ENCODE measurements at places on chromosomes 3 and 15.
A peak's percentile ranks its signal among the peaks of the same experiment; 100 is the strongest.

- DNase-seq, result peak; percentile 34
Observed at GRCh38 chr3:163368168-163368567, 1710.1 kb downstream of the SI start.

DNA sequence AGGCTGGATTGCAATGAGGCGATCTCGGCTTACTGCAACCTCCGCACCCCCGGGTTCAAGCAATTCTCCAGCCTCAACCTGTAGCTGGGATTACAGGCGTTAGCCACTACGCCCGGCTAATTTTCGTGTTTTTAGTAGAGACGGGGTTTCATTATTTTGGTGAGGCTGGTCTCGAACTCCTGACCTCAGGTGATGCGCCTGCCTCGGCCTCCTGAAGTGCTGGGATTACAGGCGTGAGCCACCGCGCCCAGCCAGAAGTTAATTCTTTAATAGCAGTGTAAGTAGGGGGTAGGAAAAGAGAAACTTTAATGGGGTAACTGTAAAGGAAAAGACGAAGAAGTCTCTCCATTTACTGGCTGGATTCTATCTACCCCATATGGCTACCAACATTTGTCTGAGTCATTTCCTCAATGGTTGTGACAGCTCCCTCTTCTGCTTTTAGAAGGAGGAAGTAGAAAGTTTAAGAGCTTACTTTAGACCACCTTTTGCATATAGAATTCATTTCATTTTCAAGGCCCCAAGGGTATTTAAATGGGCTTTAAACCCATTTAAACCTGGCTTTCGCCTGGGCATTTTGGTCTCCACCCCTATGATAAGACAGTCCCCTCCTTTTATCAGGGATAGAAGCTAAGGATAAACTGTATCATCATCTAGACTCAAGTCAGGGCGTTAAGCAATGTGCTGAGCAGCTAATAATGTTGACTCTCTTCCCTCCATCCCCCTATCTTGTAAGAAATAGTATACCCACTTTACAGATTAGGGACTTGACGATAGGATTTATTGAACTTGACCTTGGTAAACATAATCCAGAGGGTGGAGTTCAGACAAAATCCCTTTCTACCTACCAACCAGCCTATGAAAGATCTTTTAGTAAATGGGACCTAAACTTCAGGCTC is 1.1 kb upstream of the CDV3 start:
- peak; percentile 58 for DNase-seq

- DNase-seq, result no peak
Observed at GRCh38 chr15:89030311-89030710, 57.9 kb upstream of the ABHD2 start.

DNA sequence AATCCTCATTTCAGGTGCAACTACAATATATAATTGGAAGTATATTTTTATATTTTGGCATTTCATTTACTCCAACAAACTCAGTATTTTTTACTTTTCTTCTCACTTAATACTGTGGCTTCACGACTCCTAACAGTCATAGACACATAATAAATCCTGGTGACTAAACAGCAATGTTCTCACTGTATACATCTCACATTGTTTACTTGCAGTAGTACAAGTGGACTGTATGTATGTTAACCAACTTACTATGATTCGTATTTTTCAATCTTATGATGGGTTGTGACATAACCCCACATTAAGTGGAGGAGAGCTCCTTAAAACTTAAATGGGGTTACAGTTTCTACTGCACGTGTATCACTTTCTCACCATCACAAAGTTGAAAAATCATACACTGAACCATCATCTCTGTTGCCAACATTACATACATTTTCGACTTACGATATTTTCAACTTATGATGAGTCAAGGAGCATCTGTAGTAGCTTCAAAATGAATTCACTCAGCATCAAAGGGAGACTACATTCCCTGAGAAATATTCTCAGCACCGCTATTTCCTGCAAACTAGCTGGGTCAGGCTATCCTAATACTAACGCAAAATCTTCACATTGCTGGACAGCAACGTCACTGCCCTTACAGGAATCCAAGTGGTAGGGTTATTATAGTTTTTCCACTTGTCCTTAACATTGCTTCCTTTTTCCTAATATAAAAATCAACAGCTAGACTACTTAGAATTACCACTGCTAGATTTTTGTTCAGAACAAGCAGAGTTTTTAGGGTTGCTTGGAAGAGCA is 7.3 kb downstream of the ADAM10 start:
- DNase-seq, result peak; percentile 86

GRCh38 chr15:27070841-27071240 is 99.9 kb downstream of the GABRG3 start:
- DNase-seq, result no peak

DNA sequence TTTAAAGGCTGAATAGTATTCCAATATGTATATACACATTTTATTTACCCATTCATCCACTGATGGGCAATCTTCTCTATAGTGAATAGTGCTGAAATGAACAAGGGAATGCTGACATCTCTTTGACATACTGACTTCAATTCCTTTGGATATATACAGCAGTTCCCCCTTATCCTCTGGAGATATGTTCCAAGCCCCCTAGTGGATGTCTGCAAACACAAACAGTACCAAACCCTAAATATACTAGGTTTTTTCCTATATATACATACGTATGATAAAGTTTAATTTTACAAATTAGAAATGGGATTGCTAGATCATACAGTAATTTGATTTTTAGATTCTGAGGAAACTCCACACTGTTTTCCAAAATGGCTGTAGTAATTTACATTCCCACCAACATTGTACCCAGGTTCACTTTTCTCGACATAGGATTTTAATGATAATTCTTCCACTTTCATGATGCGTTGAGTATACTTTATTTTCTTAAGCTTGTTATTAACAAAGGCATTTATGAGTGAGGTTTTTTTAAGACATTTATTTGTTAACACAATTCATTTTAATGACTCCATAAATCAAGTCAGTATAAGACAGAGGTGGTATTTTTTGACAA is 38.2 kb downstream of the VPS13C start:
- peak; percentile 3 for DNase-seq

- DNase-seq, result no peak
Observed at GRCh38 chr3:105915524-105915923, 46.7 kb upstream of the CBLB start.

DNA sequence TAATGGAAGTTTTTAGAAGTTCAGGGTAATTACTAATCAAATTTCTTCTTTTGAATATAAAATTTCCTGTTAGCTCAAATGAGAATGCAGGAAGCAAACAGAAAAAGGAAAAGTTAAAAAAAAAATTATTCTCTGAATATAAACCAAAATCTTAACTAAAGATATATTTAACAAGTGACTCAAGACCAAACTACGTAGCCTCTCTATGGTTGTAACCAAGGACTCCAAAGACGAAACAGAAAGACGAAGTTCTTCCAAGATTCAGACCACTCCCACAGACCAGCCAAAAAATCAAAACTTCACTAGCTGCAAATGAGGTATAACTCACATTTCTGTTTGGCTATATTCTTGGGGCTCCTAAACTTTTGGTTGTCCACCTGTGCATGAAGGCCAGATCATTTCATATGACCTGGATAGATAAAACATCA is 846.5 kb upstream of the ALCAM start:
- no peak for DNase-seq

GRCh38 chr3:61674596-61674995 is 113.2 kb downstream of the PTPRG start:
- no peak for DNase-seq

GRCh38 chr3:120196812-120197211 is 88.2 kb downstream of the GPR156 start:
- no peak for DNase-seq

DNA sequence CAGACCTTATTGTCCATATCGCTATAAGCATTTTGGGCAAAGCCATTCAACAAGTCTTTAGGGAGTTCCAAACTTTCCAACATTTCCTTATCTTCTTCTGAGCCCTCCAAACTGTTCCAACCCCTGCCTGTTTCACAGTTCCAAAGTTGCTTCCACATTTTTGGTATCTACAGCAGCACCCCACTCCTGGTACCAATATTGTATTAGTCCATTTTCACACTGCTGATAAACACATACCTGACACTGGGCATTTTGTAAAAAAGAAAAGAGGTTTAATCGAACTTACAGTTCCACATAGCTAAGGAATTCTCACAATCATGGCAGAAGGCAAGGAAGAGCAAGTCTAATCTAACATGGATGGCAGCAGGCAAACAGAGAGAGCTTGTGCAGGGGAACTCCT is 834.1 kb upstream of the GBE1 start:
- DNase-seq, result no peak

DNA sequence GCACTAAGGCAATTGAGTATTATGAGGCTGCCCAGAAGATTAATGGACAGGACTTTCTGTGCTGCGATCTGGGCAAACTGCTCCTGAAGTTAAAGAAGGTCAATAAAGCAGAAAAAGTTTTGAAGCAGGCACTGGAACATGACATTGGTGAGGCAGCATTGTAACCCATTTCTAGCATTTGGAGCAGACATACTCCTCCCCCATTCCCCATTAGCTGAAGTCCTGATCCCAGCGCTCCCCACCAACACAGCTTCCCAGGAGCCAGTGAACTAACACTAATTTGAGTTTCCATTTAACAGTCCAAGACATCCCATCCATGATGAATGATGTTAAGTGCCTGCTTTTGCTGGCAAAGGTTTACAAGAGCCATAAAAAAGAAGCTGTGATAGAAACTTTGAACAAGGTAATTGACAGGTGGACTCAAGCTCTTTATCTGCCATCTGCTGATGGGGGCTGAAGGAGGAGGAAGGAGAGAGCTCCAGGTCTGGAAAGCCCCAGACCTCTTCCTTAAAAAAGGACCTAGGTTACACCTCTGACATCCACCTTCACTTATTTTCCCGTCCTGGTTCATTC is 22.6 kb downstream of the CSRNP1 start:
- DNase-seq, result no peak

GRCh38 chr3:69411346-69411745 is 25.5 kb upstream of the FRMD4B start:
- peak; percentile 87 for DNase-seq

- DNase-seq, result no peak
Observed at GRCh38 chr3:10665592-10665991, 150.4 kb upstream of the SLC6A11 start.

DNA sequence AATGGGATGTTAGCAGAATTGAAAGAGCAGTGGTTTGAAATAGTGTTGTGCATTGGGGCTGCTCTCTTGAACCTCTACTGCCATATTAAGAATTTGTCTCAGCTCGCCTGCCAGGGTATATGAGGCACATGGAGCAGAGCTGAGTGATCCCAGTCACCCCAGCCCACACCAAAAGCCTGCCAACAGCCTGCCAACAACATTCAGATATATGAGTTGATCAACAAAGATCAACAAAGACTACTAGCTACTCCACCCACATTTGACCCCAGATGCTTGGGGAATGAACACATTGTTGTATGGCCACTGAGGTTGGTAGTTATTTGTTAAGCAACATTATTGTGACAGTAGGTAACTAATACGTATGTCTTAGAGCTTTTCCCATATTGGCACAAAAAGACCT is 570.9 kb upstream of the IL12A start:
- no peak for DNase-seq

- DNase-seq, result no peak
Observed at GRCh38 chr3:53255423-53255774, 423 bp downstream of the TKT start.

DNA sequence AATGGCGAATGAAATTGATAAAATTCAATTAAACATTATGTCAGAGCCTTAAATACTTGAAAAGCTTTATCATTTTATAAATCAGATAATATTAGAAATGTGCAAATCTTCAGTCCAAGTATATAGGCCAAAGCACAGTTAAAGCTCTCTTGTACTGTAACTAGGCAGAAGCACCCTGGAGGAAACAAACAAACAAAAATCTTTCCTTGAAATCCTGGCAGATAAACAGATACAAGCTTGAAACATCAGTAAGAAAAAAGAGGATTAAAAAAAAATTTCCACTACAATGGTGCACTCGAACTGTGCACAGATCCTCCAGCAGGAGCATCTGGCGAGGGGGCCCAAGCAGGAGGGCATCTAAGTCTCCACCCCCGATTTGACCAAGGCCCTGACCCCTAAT is 166.6 kb downstream of the PLD1 start:
- DNase-seq, result no peak

DNA sequence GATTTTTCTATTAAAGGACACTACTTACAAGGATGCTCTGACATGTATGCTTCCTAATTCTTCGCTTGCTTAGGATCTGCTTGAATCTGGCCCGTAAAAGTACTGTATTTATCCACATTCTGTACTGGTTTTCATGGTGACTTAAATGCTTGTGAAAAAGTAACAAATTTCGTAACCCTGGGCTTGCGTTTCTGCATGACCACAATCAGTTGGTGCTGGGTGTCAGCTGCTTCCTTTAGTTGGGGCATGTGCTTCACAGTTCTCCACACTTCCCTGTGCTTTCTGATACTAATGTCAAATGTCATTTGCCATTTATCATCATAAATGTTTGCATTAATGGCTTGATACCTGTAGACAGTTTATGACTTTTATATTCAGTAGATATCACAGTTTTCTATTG is 218.4 kb upstream of the MLF1 start:
- DNase-seq, result no peak

- peak; percentile 98 for DNase-seq
Observed at GRCh38 chr3:189937302-189938127, 183.2 kb downstream of the P3H2 start.

GRCh38 chr15:91228890-91229289 is 128.8 kb downstream of the SV2B start:
- DNase-seq, result no peak

- DNase-seq, result peak; percentile 71
Observed at GRCh38 chr3:156643729-156644389, 30.5 kb upstream of the TIPARP start.

- no peak for DNase-seq
Observed at GRCh38 chr15:64690578-64691296, 84.7 kb downstream of the RBPMS2 start.

DNA sequence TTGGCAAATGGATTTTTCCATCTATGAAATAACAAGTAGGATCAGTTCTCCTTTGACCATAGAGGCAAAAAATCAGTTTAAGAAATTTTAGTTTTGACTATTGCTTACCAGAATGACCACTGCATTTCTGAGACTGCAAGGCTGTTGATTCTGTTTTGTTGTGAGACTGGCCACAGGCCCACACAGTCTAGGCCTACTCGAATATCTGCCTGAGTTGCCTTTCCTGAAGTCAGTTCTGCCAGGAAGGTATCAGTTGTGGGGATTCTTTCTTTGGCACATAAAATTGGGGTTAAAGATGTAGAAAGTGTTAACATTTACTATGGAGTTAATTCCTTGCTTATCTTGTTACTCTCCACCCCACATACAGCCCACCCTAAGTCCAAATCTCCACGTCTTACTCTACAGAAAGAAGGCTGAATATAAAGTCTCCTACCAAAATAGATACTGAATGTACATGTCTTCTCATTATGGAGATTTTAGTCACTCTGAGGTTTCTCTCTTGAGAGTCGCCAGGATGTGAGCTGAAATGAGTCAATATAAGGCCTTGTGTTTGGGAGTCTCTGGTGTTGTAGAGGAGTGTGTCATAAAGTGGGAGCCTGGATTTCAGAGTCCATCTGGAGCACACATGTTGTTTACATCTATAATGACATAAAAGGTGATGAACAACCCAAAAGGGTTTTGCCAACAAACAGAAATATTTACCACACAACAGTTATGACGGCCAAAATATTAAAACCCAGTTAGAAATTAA is 45.0 kb upstream of the WWTR1 start:
- DNase-seq, result peak; percentile 93

Data from fibroblast of upper back skin (primary cell).